Activated T-helper 1 cell treated with Interleukin-2 at 50 U/mL for 16 hours (primary cell): ENCODE measurements at places on chromosomes 3 and 15.

- no peak for DNase-seq
These were observed 42.1 kb downstream of the ADAM10 start for GRCh38 chr15:58707397-58707796.

GRCh38 chr3:12708584-12709192 is 44.8 kb upstream of the RAF1 start:
- DNase-seq: no peak

- DNase-seq: peak; percentile 42
These were observed 267.1 kb downstream of the RPLP1 start for GRCh38 chr15:69719527-69720240.

DNA sequence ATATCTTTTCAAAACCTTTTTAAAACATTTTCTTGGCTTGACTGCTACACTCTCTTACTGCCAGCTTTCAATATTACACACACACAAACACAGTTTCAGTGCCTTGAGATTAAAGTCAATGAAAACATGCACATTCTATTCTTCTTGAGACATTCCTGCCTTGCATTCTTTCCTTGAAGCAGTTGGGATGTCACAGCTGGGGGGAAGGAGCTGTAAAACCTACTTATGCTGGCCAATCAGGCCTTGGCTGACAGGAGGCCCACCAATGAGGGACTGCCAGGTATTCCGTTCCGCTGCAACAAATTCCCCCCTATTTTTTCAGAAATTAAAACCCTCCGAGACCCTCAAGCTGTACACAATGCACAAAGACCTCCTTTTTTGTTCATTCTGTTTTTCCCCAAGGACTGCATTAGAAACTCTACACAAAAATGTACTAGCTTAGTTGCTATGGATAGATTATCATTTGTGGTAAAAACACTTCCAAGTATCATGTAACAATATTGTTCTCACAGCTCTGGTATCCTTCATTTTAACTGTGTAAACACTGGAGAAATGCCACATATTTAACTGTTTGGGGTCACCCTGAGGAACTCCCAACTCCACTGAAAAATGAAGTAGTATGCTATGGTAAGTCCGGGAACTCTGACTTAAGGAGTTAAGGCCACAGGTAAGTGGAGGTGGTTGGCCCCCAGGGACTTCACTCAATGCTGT is 18.5 kb downstream of the FSTL1 start:
- DNase-seq: no peak

DNA sequence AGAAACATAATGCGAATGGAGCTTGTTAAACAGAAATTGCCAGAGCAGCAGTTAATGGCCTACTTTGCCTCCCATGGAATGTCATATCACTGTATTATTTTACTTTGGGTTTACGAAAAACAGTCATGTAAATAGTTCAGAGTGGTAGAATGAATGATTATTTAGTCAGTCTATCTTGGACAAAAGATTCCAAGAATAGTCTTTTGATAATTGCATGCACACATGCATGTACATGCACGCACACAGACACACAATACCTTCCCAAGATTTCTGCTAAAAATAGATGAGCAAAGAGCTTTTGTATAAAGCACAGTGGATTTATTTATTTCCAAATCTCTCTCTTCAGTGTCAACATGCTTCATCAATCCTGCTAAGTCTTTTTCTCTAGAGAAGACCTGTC is 800.7 kb downstream of the DIPK2A start:
- DNase-seq: no peak

DNA sequence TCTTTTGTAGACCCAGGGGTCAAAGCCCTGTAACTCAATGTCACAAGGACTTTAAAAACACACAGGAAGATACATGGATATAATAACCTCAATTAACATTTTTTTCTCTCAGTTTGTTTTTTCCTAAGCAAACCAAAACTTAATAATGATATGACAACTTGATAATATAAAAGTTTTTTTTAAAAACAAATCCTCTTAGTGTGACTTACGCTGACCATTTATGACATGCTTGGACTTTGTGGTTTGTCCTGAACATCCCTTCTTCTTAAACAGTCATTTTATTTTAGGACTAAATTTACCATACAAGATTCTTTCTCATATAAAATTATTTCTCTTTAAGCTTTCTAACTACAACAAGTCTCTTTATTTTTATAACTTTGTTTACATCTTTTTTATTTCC is 25.4 kb upstream of the FAM3D start:
- no peak for DNase-seq

DNA sequence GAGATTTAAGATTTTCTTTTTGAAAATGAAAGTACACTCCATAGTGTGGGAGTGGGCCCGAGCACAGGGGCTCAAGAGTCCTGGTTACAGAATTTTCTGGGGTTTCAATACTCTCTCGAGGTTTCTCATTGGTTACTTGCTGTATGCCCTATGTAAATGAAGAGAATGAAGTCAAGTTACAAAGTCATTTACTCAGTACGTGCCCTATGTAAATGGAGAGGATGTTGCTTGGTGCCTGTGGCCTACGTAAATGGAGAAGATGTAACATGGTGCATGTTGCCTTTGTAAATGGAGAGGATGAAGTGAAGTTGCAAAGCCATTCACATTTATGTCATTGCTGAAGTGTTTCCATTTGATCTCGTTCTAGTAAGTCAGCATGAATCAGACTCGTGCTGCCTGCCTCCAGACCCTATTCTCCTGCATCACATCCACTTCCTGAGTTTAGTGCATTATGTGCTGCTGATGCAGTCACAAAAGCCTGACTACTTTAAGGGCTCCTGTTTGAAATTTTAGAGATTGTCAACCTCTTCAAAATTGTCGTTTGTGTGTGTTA is 302.0 kb downstream of the ZBBX start:
- DNase-seq: no peak

DNA sequence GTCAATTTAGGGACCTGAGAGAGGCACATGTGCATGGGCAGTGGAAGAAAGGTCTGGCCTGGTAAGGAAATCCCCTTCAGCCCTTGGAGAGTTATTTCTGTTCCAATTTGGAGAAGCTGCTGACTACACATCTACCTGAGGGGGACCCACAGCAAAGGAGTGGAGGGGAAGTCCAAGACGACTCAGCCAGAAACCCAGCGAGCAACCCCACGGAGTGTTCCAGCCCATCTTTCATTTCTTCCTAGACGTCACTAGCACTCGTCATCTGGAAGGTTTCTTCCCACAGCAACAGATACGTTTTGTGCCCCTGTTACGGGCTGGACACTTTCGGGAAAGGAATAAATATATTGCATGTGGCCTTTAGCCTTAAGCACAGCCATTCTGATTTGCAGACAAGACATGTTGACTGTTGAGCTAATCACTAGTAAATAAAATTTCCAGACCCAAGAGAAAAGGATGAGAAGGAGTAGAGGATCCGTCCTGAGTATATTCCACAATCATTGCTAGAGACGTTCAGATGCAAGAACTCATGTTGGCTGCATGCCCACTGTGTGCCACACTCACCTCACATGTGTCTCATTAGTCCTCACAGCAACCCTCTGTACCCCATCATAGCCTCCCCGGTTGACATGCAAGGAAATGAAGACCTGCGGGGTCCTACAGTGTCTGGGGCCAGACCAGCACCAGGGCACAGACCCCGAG is 7.8 kb upstream of the FAM174B start:
- no peak for DNase-seq

GRCh38 chr3:194871864-194872668 is 186.4 kb downstream of the FAM43A start:
- no peak for DNase-seq

GRCh38 chr3:63878394-63879060 is 14.9 kb downstream of the ATXN7 start:
- DNase-seq: no peak

DNA sequence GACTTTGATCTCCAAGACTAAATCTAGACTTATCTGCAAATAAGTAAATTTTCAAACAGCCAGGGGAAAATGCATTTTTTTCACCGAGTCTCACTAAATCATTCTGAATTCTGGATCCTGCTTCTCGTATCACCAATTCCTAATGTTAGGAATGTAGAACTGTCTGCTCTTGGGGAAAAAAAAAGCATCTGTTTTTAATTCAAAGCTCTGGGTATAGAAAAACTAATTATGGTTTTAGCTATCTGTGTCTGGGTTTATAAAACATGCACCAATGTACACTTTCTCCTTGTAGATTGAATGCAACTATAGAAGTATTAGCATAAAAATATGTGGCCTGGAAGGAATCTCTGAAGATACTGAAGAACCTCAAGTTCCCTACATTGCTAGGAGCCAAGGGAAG is 4.8 kb upstream of the CDAN1 start:
- no peak for DNase-seq

DNA sequence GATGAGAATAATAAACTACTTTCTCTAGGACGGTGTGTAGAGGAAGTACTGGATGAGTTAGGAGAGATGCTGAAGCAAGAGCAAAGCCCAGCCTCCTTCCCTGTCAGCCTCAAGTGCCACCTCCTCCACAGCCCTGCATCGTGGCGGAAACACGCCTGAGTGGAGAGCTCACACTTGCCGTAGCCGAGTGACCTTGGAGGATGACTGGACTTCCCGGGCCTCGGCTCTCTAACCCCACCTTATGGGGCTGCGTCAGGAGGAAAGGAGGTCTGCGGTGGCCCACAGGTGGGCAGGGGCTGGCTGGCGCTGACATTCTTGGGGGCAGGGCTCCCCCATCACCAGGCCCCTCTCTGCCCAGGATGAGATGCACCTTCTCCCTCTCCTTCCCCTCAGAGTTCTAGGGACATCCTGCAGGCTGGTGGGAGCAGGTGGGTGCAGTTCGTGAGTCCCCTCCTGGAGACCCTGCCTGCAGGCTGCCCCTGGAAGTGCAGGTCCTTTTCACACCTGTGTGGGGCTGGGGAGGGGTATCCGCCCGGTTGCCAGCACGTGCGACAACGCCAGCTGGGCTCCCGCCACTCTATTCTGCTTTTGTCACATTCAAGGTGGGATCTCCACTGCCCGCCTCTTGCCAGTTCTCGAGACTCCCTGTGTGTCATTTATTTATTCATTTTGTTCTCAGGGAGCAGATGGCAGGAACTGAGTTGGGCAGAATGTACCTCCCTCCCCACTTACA is 175.2 kb downstream of the MEGF11 start:
- DNase-seq: no peak

GRCh38 chr15:96336108-96336595 is 5.7 kb downstream of the NR2F2 start:
- no peak for DNase-seq

GRCh38 chr3:161854232-161854771 is 357.7 kb downstream of the OTOL1 start:
- DNase-seq: no peak

GRCh38 chr15:45328663-45329062 is 49.7 kb downstream of the GATM start:
- DNase-seq: no peak

DNA sequence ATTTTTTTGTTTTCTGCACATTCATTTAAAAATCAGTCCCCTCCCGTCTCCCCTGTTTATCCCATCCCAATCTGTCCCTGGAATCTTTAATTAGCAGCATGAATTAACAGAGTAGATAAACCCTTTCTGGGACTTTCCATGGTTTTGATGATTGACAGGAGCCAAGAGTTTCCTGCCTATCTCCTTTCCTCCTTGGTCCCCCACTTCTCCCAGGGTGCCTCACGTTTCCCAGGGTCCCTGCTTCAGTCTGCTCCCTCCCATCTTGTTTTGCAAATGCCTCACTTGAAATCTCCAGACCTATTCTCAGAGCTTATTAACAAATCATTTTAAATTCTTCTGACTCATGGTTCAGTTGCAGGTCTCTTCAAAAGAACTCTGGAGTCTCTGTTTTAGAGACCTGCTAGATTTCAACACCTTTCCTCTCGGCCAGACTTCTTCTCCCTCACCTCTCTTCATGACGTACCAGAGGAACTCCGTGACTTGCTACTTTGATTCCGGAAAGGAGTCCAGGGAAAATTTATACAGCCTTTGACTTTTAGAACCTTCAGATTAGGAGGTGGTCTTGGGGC is 238.5 kb downstream of the ITPR1 start:
- DNase-seq: no peak

DNA sequence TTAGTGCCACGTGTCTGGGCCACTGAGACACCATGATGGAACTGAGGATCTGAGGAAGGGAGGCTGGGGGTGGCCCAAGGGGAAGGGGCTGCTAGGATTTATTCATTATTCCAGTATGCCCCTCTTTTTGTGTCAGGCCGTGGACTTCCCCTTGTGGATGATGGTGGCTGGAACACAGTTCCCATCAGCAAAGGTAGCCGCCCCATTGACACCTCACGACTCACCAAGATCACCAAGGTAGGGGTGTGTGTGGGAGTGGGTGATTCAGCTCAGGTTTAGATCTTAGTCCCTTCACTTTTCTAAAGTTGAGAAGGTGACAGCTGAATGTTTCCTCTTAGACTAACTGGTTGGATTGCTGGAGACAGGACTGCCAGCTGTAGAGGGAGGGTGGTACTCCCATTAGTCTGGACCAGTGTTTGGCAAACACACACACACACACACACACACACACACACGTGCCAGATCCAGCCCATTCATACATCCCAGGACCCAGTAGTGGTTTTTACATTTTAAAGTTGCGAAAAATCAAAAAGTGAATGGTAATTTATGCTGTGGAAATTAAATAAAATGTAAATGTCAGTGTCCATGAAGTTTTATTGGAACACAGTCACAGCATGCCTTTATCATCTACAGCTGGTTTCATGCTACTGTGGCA is 11.4 kb downstream of the EIF4G1 start:
- no peak for DNase-seq

GRCh38 chr3:43638594-43639447 is 17.0 kb upstream of the ANO10 start:
- DNase-seq: no peak

GRCh38 chr15:68054628-68055223 is 611 bp downstream of the PIAS1 start:
- peak; percentile 23 for DNase-seq

GRCh38 chr3:38139652-38140051 is 1.2 kb downstream of the MYD88 start:
- DNase-seq: no peak

GRCh38 chr15:52284164-52284563 is 11.4 kb downstream of the MYO5C start:
- no peak for DNase-seq

DNA sequence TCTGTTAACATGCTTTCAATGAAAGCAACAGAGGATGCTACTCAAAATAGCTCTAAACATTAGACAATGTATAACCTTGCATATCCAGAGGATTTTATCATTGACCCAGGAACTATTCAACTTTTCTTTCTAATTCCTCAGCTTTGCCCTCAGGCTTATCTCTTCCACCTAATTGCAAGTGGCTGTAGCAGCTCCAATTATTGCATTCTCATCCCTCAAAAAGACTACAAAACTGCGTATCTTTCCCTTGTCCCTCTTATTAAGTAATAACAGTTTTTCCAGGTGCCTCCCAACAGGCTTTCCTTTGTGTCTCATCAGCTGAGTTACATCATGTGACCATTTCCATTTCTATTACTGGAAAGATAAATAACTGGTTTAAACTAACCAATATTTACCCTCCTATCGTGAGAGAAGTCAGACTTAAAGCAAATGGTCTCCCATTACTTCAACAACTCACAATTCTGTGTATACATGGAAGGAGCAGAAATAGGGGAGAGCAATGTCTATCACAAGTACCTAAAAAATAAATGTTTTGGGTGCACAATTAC is 78.0 kb upstream of the MBNL1 start:
- no peak for DNase-seq
